ENCODE measurements at places on chromosomes 13 and 19.

DNA sequence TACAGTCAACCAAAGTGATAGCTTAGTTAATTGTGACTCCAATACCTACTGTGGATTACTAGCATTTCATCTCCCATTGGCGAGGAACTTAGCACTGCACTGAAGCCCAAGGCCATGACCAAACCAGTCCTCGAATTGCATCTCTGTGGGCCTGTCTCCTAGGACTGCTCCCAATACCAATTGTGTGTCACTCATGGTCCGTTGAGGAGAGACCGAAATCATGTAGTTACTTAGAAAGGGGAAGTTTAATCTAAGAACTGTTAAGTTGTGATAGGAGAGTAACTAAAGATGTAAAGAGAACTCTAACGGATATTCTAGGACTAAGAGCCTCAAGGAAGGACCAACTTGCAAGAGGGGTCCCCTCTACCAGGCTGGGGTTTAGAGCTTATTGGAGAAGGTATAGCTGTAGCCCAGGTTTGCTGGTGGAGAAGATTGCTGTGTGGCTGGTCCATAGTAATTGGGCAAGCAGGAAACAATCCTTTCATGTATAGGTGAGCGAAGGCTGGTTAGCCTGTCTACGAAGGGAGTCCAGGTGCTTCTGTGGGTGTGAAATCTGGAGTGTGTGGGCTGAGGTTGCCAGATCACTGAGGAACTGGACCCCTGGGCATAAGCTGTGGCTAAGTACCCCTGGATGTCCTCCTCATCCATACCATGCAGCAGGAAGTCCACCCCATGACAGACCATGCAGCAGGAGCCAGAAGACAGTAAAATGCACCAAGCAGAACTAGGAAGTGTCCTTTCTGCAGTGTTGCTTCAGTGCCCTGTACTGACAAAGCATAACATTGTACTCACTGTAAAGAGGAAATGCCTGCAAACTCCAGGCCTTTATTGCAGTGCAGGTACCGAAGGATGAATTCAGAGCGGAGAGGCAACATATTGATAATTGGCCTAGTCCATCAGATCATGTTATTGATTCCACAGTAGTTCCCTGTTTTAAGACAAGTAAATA lies 30.8 kb downstream of the DNAJC3 start:
- no peak for DNase-seq

DNA sequence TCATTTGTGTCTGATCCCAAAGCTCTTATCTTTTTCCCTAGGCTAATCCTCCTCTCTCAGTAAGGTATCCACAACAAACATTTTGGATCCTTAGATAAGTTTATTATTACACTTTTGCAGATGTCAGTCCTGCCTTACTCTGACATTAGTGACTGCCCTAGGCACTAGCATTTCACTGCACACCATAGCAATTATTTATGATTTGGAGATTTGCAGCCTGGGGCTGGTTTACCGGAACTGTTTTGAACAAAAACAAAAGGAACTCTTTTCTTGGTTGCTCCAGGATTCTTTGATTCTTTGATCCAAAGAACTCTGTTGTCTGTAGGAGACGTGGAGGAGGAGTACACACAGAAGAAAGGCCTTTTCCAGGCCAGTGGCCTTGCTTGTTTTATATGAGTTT lies 80.4 kb downstream of the EDNRB start:
- no peak for DNase-seq

GRCh38 chr13:74174810-74175209 lies 40.6 kb upstream of the KLF12 start:
- DNase-seq, result no peak

DNA sequence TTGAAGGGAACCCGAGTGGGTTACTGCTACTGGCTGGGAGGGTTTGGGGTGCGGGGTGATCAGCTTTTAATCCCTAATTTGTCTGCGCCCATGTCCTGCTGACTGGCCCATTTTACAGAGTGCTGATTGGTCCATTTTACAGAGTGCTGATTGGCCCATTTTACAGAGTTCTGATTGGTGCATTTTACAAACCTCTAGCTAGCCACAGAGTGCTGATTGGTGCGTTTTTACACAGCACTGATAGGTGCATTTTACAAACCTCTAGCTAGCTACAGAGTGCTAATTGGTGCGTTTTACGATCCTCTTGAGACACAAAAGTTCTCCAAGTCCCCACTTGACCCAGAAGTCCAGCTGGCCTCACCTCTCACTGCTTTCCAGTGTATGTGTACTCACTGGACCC lies 43.2 kb downstream of the MTMR6 start:
- DNase-seq, result no peak

DNA sequence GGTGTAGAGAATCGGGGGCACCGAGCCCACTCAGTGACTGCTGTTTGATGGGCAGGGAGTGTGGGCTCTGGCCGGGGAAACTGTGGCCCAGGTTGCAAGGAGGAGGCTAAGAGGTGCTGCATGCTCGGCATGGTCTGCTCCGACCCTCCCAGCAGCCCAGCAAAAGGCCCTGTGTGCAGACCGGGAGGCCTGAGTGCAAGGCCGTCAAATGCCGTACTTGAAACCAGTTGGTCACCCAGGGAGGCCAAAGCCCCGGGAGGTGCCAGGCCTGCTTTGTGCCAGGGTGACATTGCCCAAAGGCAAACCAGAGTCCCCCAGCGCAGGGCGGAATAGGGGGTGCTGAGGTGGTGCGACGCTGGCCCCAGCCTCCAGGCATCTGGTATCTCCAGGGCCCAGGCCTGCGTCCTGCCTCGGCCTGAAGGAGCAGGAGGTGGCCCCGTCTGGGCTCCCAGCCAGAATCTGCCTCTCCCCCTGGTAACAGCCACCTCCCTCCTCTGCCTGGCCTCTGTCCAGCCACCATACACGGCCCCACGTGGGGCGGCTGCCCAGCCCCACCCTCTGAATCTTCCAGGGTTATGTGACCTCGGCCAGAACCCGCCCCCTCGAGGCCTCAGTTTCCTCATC lies 4.0 kb downstream of the PIK3R2 start:
- DNase-seq, result peak; percentile 85

GRCh38 chr13:42615691-42616090 lies 41.7 kb downstream of the TNFSF11 start:
- DNase-seq, result no peak

- DNase-seq, result no peak
Measured at GRCh38 chr13:79791471-79792042, 310.6 kb downstream of the NDFIP2 start.

DNA sequence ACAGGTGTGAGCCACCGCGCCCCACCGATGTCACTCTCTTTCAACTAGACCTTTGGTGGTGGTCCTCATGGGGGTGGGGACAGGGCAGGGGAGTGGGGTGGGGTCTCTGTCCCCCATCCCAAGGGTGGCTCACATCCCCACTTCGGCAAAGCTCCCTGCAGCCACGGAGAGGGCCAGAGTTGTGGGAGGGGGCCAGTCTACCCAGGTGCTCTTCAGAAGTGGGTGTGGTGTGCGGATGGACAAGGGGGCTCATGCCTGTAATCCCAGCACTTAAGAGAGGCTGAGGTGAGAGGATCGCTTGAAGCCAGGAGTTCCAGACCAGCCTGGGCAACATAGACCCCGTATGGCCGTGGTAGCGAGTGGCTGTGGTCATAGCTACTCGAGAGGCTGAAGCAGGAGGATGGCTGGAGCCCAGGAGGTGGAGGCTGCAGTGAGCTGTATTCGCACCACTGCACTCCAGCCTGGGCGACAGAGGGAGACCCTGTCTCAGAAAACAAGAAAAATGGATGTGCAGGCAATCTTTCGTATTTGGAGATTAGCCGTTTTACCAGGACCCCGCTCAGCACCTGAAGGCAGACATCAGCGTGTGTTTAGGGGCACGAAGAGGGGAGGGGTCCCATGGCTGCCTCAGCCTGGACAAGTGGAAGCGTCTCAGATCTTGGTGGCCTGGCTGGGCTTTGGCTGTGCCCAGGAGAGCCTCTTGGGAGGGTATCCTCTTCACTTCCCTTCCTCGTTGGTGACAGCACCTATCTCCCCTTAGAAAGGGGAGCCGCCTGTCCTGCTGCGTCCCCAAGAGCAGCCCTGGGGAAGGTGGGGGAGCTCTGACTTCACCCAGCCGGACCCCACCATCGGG lies 846 bp downstream of the TGFBR3L start:
- no peak for DNase-seq

DNA sequence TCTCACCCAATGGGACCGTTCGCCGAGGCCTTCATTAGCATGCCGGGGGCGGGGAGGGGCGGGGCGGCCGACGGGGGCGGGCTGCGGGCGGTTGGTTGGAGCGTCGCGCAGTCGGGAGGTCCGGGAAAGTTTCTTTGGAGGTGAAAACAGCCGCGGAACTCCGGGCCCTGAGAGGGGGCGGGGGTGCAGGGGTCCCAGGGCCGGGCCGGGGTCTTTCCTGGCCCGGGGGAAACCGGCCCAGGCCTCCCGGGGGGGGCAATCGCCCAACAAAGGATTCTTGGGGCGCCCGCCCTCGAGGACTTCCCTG lies at the start of gene HMG20B:
TSS of gene HMG20B (plus strand) at position 90 of the 307 bp plus-strand sequence. CDS start 366 bp downstream, outside the sequence.
- no peak for DNase-seq

DNA sequence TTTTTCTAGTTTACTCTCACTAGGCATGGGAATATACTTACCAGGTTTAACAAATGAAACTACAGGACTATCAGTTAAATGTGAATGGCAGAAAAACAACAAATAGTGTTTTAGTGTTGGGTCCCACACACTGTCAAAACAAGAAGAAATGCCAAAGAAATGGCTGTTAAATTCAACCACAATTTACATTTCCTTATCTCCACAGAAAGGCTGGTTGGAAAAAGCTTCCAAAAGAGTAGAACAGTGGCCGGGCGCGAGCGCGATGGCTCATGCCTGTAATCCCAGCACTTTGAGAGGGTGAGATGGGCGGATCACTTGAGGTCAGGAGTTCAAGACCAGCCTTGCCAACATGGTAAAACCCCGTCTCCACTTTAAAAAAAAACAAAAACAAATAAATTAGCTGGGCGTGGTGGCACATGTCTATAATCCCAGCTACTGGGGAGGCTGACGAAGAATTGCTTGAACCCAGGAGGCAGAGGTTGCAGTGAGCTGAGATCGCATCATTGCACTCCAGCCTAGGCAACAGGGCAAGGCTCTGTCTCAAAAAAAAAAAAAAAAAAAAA lies 66.5 kb downstream of the SERP2 start:
- no peak for DNase-seq
